ENCODE measurements at places on chromosomes 11 and 22.

DNA sequence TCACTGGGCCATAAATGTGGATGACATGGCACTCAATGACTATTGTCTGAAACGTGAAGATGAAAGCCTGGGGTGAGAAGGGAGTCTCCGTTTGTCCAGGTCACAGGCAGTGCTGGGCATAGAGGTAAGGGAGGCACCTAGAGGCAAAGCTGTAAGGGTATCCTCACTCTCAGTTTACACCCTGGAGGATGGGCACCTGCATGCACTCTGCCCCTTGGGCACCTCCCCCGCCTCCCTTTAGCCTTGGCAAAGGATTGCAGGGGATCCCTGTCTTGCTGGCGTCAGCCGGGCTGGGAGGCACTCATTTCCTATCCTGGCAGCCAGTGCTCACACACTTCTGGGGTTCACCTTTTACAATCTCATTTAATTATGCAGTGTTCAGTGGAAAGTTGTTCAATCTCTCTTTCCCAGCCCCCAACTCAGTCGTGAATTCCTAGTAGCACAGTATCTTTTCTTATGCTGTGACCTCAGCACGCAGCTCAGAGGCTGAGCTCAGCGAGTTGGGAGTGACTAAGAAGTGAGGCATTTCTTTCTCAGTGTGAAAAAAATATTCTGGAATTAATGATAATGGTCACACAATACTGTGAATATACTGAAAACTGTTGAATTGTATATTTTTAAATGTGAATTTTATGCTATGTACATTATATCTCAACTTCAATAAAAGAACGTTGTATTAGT is 866.6 kb downstream of the BRD1 start:
- DNase-seq, result no peak

- no peak for DNase-seq
Observed at GRCh38 chr11:94217705-94218104, 86.7 kb upstream of the IZUMO1R start.

DNA sequence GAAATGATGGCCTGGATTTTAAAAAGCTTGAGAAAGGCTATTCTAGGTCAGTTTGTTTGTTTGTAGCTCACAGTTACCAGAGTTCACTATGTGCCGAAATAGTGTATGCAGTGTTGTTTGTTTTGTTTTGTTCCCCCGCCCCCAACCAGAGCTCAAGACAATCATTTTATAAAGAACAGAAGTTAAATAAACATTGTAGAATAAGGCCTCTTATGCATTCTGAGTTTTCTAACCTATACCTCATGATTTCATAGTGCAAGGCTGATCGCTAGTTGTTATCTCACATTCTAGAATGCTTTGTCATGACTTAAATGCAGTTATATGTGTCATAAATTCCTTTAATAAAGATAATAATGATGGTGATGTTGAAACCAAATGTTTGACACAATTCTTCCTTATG is 7.8 kb downstream of the KCNA4 start:
- DNase-seq, result no peak

DNA sequence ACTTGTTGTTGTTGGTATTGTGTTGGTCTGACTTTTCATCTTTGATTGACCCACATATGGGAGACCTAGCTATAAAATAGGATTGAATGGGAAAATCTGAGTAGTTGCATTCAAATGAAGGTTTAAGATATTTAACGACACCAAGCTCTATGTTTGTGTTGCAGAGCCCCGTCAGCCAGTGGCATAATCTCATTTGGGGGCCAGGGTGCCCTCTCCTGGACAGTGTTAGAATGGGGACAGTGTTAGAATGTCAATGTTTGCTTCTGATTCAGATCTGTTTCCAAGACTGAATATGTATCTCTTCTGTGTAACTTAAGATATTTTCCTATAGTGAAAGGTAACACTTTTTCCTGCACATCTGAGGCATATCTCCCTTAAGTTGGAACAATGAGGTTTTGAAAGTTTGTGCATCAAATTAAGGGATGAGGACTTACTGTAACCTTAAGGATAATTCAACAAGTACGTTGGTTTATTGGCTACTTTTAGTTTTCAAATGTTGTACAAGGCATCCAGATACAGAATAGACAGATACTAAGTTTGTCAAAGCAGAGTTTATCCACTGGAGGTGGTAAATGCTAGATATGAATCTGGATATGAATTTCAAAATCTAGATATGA is 5.3 kb upstream of the OR52M1 start:
- DNase-seq, result peak; percentile 47

GRCh38 chr22:44741929-44742328 is 10.4 kb upstream of the ARHGAP8 start:
- DNase-seq, result no peak

- DNase-seq, result no peak
Observed at GRCh38 chr11:46001448-46001914, 79.0 kb downstream of the LARGE2 start.

GRCh38 chr11:46845440-46845739 is 690 bp downstream of the CKAP5 start:
- DNase-seq, result no peak

- no peak for DNase-seq
Observed at GRCh38 chr11:44725757-44726282, 942 bp upstream of the TSPAN18 start.

GRCh38 chr22:42282252-42282942 is 11.9 kb upstream of the TCF20 start:
- no peak for DNase-seq

GRCh38 chr22:33116841-33117547 is 58.8 kb upstream of the SYN3 start:
- DNase-seq, result no peak

- peak; percentile 84 for DNase-seq
Observed at GRCh38 chr11:78045851-78046485, 17.7 kb upstream of the THRSP start.

GRCh38 chr11:134939031-134939430 is 527.0 kb upstream of the B3GAT1 start:
- DNase-seq, result no peak

DNA sequence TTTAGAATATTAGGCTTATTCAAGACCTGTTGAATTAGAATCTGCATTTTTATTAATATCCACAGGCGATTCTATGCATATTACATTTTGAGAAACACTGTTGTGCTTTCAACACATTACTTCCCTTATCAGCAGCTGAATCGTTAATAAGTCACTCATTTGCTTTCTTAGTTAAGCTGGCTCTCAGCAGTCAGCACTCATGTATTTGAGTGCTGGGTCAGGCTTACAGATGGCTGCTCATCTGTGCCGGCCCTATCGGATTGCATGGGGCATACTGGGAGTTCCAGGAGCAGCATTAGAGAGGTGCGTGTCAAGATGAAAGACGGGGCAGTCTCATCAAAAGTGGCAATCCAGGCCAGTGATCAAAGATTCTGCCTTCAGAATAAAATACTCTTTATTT is 10.8 kb upstream of the OR51L1 start:
- no peak for DNase-seq

DNA sequence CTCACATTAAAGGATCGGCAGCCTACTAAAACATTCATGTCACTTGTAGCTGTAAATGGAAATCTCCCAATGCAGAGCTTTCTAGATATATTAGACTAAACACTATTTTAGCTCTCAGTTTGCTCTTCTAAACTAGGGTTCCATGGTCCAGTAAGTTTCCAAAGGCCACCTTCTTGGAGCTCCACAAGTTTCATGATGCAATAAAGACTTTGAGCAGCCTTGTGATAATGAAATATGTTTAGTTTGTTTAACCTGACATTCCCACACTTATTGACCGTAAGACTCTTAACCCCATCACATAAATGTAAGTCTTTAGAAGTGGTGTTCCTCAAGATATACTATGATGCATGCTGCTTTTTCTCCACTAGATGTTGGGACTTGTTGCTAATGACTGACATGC is 87.7 kb downstream of the TRIM44 start:
- DNase-seq, result no peak

- DNase-seq, result peak; percentile 17
Observed at GRCh38 chr11:119641983-119642745, 86.8 kb downstream of the NECTIN1 start.

DNA sequence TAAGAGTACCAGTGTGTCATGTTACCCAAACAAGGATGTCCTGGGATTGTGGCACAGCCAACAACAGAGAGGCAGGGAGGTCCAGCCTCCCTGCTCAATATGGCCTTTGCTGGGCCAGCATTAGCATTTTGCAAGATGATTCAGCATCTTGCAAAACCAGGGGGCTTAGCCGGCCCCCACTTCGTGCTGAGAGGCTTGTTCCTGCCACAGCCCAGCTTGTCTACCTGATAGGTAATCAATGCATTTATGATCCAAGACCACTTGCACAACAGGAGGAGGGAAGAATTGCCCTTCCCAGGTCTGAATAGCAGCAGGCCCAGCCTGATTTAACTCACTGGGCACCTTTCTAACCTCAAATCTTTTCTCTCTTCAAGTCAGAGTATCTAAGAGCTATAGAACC is 189.0 kb upstream of the SYT13 start:
- no peak for DNase-seq

- no peak for DNase-seq
Observed at GRCh38 chr11:80188076-80188627, 747.3 kb upstream of the TENM4 start.

DNA sequence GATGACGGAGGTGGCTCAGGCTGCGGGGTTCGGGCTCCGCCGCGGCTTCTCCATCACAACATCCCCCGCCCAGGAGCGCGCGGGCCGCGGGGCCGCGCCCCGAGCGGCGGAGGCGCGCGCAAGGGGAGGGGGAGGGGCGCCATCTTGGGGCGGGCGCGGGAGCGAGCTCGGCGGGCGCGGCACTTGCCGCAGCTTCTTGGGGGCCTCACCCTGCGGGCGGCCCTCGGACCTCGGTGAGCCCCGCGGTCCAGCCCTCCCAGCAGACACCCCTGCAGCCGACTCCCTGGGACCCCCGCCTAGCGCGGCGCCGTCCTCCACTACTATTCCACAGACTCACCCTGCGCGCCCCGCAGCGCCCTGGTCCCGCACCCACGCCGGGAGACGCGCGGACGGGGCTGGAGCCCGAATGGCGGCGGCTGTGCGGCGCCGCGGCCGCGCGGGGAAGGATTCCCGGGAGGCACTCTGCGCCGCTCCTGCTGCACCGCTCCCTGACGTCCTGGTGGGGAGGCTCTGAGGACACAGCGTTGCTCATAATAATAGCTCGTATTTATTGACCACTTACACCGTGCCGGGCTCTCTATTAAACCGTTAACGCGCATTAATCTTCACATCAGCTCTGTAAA is at the start of gene APBB1:
Gene APBB1 (minus strand): TSS at position 86 of the 623 bp plus-strand sequence. CDS start 7,747 bp downstream, outside the sequence.
- DNase-seq, result peak; percentile 75

DNA sequence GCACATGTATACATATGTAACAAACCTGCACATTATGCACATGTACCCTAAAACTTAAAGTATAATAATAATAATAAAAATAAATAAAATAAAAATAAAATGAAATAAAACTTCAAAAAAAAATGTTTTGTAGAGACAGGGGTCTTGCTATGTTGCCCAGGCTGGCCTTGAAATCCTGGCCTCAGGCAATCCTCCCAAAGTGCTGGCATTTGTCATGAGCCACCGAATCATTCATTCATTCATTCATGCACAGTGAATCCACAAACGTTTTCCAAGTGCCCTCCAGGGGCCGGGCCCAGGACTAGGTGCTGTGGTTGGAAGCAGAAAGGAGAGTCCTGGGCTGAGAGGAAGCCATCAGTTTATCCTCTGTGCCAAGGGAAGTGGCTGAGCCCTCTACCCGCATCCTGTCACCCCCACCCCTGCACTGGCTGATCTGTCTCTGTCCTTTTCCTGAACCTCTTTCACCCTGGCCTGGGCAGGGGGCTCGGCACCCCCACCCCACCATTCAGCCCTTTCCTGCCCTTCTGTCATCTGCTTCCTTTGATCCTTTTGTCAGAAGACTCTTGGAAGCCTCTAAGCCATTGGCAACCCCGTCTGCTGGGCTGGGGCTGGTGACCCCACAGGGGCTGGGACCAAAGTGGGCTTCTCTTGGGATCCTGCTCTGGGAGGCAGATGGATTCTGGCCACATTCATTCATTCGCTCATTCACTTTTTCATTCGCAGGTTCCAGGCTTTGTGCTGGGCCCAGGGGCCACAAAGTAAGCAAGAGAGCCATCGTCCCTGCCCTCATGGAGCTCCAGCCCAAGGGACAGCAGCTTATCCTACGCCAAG is 84.3 kb downstream of the IGLL1 start:
- DNase-seq, result no peak

GRCh38 chr11:13278609-13279486 is 1.3 kb downstream of the BMAL1 start:
- DNase-seq, result no peak

DNA sequence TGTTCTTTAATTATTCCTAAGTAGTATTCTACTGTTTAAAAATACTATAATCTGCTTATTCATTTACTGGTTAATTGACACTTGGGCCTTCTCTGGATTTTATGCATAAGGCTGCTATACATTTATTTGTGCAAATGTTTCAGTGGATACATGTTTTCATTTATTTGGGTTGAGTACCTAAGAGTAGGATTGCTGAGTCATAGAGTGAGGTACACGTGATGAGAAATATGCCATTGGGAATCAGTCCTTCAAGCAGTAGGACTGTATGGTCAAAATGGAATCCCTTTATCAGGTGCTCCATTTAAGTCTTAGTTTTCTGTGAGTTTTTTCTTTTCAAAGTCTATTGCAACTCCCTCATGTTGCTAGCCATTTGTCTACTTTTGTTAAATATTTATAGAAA is 275.2 kb upstream of the SORL1-AS1 start:
- no peak for DNase-seq

- DNase-seq, result no peak
Observed at GRCh38 chr11:126417091-126417862, 61.8 kb downstream of the ST3GAL4 start.

GRCh38 chr11:99968336-99968735 is 718.8 kb upstream of the ARHGAP42 start:
- DNase-seq, result no peak

- no peak for DNase-seq
Observed at GRCh38 chr11:66335531-66336233, 552 bp downstream of the RIN1 start.

DNA sequence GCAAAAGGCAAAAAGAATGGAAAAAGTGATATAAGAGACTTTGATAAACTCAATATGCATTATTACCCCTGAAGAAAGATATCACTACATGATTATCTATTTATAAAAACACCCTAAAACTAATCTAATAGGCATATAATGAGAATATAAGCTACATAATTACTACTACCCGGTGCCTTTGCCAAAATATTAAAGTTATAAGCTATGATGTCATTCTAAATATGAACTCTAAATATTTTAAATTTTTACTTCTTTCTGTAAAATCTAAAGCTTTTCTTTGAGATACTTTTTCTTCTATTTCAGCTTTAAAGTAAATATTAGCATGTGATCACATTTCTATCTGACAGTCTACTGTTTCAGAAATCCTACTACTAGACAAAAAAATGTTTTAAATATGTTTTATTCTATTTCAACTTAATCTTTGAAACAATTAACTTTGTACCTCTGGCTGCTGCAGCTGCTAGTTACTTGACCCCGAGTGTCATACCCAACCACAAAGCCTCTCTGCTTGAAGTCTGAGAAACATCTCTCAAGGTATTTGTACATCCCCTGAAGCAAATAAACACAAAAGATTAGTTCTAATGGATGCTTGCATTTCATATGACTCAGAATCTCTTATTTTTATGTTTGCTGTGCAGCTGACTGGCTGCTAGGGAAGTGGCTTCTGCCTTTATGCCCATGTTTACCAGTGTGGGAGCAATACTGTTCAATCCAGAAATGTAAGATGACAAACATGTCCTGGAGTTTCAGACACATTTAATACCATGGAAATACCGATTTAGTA is 26.8 kb downstream of the PGM2L1 start:
- no peak for DNase-seq

- no peak for DNase-seq
Observed at GRCh38 chr11:120184371-120184945, 26.4 kb upstream of the OAF start.

Measured in activated CD4-positive, alpha-beta T cell treated with anti-CD3 and anti-CD28 coated beads, Interleukin-2, Interleukin-6, amounts not matched to agents 100 ng/mL and 50 ng/mL, durations not matched to agents 16 hours and 8 hours (primary cell).